ENCODE measurements at places on chromosomes 6 and 20.

- no peak for DNase-seq
These were observed 3.2 kb downstream of the ZKSCAN4 start for GRCh38 chr6:28248916-28249315.

- DNase-seq = no peak
These were observed 68.2 kb downstream of the RTN4IP1 start for GRCh38 chr6:106560996-106561685.

DNA sequence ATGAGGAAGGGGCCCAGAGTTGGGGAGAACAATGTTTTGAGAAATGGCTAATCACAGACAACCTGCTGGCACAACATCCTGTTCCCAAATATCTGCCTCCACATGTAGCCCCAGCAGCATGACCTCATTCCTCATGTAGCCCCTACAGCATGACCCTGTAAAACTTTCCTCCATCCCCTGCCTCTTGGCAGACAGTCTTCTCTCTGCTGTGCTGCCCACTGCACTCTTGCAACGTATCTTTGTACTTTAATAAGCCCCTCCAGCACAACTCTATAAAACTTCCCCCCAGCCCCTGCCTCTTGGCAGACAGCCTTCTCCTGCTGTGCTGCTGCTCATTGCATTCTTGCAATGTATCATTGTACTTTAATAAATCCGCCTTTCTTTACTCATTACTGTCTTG lies 278.8 kb downstream of the HDGFL1 start:
- no peak for DNase-seq

- DNase-seq = no peak
These were observed at the start of gene FUT9 for GRCh38 chr6:96015518-96016333. Gene FUT9, plus strand, starts transcription at chr6:96015974. Its CDS starts 187,182 bp downstream, at chr6:96203156.

DNA sequence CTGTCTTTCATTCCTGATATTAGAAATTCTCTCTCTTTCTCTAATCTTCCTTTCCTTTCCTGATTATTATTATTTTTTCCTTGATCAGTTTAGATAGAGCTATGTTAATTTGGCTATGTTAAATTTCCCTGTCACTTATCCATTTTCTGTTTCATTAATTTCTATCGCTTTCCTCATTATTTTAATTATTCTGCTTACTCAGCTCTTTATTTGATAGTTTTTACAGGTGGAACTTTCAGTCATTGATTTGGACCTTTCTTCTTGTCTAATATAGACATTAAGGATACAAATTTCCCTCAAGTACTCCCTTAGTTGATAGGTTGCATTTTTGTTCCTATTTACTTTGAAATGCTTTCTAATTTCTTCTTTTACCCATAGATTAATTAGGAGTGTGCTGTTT lies 442.3 kb downstream of the CDH26 start:
- no peak for DNase-seq

GRCh38 chr6:23106951-23107350 lies 537.6 kb downstream of the HDGFL1 start:
- no peak for DNase-seq

DNA sequence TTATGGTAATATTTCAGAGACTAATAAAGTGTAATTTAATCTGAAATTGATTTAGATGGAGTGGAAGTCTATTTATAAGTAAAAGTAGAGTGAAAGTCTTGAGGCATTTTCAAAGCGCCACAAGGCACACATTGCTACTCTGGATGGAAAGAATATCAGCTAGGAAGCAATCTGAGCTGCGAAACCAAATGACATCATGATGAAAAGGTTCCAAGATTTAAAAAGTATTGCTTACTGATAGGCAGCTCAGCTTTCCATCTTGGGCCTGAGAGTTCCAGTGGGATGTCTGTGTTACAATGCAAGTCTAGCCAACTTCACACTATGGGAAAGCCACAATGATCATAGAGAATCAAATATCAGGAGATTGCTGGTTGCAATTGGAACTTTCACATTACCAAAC lies 126.9 kb upstream of the VGLL2 start:
- no peak for DNase-seq

- peak; percentile 100 for DNase-seq
These were observed at the start of gene RMND1 for GRCh38 chr6:151451950-151452749. Gene RMND1, minus strand, starts transcription at chr6:151452126. Its CDS starts 6,315 bp downstream, at chr6:151445811.

DNA sequence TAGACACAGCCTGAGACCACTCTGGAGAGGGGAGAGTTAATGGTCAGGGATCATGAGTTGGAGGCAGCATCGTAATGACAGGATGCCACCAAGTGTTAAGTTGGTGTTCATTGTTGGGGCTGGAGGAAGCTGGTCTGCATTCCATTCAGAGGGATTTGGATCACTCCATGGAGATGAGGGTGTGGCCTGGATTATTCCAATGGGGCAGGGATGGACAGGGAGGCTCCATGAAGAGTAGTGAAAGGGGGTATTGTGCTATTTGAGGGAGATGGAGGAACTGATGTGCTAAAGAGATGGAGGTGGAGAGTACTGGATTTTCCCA lies 1.1 kb downstream of the SAPCD1 start:
- no peak for DNase-seq

GRCh38 chr6:109263873-109264700 lies 118.2 kb downstream of the CD164 start:
- DNase-seq = no peak

DNA sequence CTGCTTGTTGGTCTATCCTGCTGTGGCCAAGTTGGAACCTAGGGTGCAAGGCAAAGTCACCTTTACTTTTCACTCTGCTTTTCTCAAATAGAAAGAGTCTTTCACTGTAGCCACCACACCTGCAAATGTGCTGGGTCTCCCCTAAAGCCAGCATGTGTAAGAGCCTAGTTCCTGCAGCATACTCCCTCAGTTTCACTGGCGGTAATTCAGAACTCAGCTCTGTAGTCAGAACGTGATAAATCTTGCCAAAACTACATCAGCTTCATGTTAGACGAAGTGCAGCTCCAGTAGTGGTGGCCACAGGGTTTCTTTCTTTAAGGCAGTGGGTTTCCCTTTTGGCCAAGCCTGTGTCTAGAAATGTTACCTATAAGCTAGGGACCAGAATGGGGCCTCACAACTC lies 72.0 kb upstream of the HMGCLL1 start:
- no peak for DNase-seq

DNA sequence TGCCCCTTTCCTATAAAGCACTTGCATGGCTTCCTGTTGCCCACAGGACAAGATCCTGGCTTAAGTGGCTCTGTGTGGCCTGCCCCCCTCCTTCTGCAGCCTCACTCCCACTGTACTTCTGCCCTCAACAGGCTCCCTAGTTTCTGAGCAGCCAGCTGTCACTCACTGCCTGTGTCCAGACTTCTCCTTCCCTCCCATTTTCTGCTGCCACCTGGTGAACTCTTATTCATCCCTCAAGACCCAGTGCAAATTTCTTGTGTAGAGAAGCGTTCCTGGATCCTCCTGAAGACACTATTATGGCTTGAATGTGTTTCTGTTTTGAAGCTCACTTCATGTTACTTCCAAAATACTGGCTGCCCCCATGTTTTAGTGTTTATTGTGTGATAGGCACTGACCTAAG lies 26.5 kb downstream of the SNPH start:
- DNase-seq = no peak

GRCh38 chr6:75143191-75143590 lies 62.7 kb downstream of the COL12A1 start:
- no peak for DNase-seq

GRCh38 chr6:69311888-69312287 lies 484.9 kb downstream of the LMBRD1 start:
- no peak for DNase-seq

DNA sequence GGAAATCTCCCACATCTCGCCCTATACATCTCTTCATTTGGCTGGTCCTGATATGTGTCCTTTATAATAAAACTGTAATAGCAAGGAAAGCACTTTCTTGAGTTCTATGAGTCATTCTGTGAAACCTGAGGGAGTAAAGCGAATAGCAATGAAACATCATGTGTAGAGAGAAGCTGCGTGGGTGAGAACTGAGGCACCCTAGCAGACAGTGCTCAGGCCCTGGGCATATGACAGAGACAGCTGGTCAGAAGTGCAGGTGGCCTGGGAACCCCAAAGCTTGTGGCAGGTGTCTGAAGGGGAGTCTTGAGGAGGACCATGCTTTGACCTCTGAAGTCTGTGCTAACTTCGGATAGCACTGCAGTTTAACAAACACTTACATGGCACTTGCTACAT lies 1.3 kb upstream of the BLOC1S5 start:
- DNase-seq = peak; percentile 46

DNA sequence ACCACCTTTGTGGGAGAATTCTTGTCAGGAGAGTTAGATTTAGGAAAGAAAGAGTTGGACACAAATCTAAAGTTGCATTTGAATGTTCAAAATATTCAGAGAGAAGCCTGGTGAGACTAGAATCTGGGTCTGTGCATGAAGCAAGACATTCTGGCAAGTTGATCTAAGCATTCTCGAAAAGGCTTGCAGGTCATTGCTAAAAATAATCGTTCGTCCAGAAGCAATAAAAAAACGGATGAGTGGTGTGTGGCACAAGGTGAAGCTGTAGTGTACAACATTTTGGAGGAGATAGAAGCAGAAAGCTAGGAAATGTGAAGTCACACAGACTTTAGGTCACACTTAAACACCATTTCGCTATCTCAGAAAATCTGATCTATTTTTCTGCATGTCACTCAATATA lies 114.9 kb upstream of the IFNGR1 start:
- no peak for DNase-seq

DNA sequence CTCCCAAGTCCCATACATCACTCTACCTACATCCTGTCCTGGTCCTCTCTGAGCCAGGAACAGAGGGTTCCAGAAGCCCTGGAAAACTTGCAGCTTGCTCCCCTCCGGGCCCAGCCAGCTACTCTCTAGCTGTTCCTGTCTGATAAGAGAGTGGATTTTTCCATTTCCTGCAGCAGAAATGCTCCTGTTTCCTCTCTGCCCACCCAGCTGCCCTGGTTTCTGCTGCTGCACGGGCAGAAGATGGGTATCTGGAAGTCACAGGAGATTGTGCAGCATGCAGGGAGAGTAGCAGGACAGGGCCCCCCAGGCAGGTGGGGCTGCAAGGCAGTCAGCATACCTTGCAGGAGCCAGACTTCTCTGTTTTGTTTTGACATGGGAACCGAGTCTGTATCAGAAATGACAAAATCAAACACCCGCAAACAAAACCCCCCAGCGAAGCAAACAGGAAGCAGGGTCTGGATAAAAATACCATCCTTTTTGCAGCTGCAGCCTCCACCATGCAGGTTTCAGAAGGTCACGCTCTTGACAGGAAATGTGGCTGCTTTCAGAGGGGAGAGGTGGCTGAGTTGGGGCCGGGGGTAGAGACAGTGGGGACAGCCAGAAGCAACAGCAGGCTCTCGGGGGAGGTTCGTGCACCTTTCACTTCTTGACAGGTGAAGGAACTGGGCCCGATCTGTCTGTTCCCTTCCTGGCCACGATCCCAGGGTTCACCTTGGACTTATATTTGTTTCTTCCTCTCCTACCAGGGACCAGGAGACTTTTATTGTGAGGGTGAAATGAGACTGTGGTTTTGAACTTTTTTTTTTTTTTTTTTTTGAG lies 50.8 kb upstream of the FAM83D start:
- peak; percentile 89 for DNase-seq

DNA sequence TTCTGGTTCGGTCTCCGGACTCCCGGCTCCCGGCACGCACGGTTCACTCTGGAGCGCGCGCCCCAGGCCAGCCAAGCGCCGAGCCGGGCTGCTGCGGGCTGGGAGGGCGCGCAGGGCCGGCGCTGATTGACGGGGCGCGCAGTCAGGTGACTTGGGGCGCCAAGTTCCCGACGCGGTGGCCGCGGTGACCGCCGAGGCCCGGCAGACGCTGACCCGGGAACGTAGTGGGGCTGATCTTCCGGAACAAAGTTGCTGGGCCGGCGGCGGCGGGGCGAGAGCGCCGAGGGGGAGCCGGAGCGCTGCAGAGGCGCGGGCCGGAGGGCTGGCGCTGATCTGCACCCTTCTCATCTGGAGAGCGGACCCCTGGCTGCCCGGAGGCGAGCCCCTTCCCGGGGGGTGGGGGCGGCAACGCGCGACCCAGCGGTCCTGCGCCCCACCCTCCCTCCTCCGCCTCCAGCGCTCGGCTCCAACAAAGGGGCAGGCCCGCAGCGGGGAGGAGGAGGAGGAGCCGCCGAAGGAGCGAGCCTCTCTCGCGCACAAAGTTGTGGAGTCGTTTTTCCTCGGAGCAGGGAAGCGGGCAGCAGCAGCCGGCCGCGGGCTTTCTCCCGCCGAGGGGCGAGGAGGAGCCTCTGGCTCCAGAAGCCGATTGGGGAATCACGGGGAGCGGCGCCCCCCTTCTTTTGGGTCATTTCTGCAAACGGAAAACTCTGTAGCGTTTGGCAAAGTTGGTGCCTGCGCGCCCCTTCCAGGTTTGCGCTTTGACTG lies at the start of gene UTRN:
TSS of gene UTRN (plus strand) at position 553 of the 765 bp plus-strand sequence. CDS start 6,494 bp downstream, outside the sequence.
- DNase-seq = peak; percentile 63

DNA sequence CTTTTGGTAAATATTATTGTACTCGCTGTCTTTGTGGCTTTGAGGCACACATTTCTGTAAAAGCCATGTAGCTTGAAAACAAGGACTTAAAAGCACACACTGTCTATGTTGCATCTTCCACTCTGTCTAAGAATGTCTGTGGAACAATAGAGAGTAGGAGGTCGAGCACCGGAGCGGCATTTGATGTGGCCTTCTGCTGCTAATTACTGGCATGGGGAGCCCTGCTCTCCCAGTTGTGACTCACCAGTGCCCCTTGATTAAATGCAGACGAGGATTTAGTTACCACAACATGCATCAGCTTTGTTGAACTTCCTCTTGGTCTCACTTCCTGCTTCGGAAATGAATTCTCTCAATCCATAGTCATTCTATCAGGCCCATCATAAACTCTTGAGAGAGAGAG lies 680.7 kb upstream of the SLC35B3 start:
- no peak for DNase-seq

DNA sequence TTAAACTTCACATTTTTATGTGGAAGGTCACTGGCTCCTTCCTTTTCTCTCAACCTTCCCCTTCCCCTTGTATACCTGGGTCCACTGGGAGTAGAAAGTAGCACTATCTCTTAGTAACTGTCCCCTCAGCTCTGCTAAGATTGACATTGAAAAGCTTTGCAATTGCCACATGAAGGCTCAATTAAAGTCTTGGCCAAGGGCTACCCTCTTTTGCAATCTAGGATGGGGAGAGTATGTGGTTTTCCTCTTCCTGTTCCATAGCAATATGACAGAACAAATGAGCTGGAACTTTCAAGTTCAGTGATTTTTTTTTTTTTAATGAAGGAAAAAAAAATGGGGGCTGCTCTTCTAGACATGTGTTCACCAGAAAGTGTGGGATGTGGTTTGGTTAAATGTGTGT lies 37.1 kb downstream of the PROKR2 start:
- DNase-seq = no peak

- DNase-seq = peak; percentile 71
These were observed 993 bp upstream of the NCOA7 start for GRCh38 chr6:125789576-125790357.
